Ammon's horn (tissue), 1 donor: ENCODE measurements at places on chromosomes 2 and 18.

- no peak for DNase-seq
These were observed 133.6 kb upstream of the APCDD1 start for GRCh38 chr18:10320791-10321190.

- no peak for DNase-seq
These were observed 36.7 kb upstream of the CDC42EP3 start for GRCh38 chr2:37708146-37708545.

- DNase-seq = no peak
These were observed 302.5 kb downstream of the NRXN1 start for GRCh38 chr2:50729306-50730049.

DNA sequence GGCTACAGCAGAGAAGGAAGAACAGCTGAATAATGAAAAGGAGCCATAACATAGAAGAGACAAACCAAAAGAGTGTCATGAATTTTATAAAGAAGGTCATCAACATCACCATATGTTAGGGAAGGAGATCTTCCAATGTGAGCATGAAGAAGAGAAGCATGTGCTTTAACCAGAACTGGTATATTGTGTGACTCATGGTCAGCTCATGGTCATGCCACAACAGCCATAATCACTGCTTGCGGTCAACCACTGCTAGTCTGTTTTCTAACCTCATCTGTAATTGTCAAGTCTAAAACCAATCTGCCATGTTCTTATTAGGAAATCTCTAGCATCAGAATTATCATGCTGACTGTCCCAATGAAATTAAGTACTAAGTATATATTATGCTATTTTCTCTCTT, 204.1 kb upstream of the VRK2 start:
- DNase-seq = no peak

DNA sequence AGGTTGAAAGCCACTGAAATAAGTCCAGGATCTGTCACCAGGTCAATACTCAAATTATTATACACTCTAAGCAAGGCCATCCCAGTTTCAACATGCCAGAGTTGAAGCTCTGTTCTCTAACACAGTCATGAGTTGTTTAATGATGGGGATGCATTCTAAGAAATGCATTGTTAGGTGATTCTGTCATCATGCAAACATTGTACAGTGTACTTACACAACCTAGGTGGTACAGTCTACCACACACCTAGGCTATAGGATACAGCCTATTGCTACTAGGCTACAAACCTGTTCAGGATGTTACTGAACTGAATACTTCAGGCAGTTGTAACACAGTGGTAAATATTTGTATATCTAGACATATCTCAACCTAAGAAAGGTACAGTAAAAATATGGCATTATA, 162.2 kb downstream of the BAZ2B start:
- DNase-seq = no peak

GRCh38 chr2:1621041-1621440, 123.3 kb downstream of the PXDN start:
- DNase-seq = no peak

DNA sequence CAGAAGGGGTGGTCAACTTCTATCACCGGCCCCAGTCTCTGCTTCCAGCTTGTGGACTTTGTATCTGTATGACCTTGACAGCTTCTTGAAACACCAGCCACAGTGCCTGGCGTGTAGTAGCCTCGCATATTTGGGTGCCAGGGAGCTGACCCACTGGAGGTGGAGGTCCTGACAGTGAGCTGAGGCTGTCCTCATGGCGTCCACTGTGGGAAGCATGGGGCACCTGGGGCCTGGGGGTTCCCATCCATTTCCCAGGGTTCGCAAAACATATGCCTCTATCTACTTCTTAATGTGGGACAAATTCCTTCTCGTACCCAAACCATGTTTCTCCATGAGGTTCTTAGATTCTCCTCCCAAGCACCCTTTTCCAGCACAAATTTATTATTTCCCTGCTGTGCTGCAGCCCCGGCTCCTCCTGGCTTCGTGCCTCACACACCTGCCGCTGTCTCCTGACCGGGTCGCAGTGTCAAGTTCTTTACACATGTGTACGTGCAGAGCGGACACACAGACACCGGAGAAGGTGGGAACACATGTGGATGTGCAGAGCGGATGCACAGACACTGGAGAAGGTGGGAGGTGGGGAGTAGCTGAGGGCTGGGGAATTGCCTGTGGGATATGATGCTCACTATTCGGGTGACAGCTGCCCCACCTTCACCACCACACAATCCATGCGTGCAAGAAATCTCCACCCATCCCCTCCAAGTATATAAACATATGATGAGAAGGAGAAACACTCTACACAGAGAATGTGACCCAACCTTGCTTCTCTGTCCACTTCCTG, 23.4 kb downstream of the TMEM18 start:
- no peak for DNase-seq
